ENCODE measurements at places on chromosomes 7 and 10. TPM values are rescaled to one million over a fixed set of nuclear protein-coding genes. Genes with fewer than 3 reads are reported as not detected.

DNA sequence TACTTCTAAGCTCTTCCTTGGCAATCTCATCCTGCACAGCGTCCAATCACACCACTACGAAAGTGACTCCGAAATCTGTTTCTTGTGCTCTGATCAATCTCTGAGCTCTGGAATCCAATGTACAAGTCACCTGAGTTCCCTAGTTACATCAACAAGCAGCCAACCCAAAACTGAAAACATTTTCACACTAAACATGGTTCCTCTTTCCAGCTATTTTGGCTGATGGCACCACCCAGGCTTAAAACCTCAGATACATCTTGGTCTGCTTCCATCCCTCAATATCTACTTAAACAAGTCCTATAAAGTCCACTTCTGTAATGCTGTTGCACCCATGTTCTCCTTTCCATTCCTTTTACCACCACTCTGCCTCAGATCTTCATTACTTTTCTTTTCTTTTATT lies 3.6 kb downstream of the BLOC1S2 start:
- DNase-seq, result no peak

- DNase-seq, result no peak
Observed at GRCh38 chr7:38669965-38670520, 38.9 kb upstream of the AMPH start.

Gene NCF1
- total RNA-seq, result not detected

DNA sequence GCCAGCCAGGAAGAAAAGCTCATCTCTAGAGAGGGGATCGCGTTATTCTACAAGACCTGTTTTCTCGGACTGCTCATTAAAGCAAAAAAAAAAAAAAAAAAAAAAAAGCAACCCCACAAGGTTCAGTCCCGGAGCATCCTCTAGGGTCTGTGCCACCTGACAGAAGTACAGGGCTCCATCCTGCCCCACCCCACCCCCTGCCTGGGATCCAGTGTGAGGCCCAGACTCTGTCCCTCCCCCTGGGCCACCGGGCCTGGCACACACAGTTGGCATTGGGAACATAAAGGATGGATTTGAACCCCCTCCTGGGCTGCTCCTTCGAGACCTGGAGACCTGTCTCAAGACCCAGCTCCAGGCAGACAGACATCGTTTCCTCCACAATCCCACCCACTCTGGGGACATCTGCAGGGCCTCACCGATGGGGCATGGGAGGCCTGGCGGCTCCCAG lies 688 bp downstream of the ORAI2 start:
- peak; percentile 47 for DNase-seq

Gene OGDHL
- not detected for total RNA-seq

DNA sequence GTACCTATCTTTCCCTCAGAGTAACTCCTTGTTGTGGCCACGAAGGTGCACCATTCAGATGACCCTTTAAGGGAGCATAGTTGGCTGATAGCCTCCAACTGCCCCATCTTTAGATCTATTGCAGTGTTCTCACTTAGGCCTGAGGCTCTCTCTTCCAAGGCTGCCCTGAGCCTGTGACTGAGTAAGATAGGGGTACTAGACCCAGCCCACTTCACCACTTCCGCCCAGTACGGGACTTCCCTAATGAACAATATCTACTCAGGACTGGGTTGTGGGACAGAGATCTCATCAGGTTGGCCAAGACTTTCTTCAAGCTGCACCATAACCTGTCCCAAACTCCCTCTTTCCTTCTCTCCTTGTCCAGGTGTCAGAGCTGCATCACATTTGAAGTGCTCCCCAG lies 5.7 kb upstream of the GNAI1 start:
- no peak for DNase-seq

DNA sequence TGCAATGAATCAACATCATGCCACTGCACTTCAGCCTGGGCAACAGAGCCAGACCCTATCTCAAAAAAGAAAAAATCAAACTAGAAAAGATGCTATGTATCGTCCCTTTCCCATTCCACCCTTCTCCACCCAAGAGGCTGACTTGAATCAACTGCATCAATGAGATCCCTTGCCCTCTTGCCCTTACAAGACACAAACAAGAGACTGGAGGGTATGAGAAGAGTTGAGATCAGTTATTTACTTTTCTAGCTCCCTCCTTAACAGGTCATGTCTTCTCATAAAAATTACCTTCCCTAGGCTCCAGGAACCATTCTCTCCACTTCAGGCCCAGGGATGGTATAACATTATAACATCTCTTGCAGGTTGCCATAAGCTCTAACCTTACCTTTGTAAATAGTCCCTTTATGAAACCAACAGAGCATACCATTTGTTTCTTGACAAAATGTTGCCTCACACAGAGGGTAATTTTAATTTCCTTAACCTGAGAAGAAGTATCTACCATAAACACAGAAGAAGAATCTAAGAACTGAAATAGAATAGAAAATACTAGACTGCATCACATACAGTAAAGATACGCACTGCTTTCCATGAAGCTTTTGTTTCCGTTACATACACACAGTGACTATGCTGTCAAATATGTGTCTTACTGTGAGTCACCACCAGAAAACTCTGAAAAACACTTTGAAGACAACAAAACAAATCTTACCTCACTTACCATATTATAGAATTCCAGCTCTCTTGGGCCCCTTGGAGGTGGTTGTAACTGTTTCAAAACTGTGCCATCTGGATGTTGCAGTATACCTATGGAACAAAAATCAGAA lies 30.5 kb downstream of the IPMK start:
- peak; percentile 88 for DNase-seq

Gene PGAM2
- total RNA-seq, result not detected

- no peak for DNase-seq
Observed at GRCh38 chr7:50409856-50410745, 40.0 kb downstream of the FIGNL1 start.

DNA sequence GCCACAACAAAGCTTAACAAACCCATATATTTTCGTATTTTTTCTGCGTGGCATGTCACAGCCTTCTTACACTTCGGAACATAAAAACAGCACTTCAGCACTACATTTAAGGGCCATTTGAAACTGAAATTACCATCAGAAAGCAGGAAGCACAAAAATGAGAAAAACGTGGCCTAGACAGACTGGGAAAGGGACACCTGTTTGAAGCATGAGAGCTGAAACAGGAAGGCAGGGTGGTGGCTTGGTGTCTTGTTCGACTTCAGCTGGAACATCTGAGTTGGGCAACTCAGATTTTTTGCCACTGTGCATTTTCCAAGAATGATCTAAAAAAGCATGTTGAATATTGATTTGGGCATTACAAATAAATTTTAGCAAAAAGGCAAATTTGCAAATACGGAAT lies 243.2 kb downstream of the ELMO1 start:
- DNase-seq, result no peak

- no peak for DNase-seq
Observed at GRCh38 chr7:101370836-101371235, 8.2 kb downstream of the COL26A1 start.

DNA sequence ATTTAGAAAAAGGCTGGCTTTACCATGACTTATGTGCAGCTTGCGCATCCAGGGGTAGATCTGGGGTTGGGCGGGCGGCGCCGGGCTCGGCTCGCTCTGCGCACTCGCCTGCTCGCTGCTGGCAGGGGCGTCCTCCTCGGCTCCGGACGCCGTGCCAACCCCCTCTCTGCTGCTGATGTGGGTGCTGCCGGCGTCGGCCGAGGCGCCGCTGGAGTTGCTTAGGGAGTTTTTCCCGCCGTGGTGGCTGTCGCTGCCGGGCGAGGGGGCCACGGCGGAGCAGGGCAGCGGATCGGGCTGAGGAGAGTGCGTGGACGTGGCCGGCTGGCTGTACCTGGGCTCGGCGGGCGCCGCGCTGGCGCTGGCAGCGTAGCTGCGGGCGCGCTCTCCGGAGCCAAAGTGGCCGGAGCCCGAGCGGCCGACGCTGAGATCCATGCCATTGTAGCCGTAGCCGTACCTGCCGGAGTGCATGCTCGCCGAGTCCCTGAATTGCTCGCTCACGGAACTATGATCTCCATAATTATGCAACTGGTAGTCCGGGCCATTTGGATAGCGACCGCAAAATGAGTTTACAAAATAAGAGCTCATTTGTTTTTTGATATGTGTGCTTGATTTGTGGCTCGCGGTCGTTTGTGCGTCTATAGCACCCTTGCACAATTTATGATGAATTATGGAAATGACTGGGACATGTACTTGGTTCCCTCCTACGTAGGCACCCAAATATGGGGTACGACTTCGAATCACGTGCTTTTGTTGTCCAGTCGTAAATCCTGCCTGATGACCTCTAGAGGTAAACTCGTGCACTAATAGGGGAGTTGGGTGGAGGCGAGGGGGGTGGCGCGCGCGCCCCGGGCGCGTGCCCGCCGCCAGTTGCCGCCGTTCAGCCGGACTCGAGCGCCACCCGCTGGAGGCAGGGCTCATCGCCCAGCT lies at the start of gene HOXA5:
HOXA5 (minus strand) TSS at position 659 of the 927 bp plus-strand sequence; CDS start at position 585, 74 bp downstream.
- DNase-seq, result peak; percentile 99

- DNase-seq, result peak; percentile 62
Observed at GRCh38 chr7:99928994-99929729, at the start of gene GJC3. GJC3 (minus strand) TSS chr7:99929620; CDS start chr7:99929620, 0 bp downstream.

GRCh38 chr7:139106959-139107358 lies 2.6 kb downstream of the ZC3HAV1 start:
- no peak for DNase-seq

DNA sequence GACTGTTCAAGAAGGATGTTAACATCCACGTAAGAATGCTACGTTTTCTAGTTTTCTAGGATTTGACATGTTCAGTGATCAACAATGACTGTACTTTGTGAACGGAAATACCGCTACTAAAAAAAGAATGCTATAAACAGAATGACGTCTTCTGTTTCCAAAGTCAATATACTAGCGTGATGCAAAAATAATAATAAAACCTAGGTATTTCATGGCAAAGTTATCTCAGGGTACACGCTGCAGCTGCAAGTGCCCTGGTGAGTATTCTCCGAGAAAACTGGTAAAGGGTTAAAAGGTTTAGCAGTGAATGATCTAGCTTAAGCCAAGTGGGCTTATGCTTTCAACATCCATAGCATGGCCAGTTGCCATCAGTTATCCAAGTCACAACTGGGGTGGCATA lies 653.3 kb upstream of the PFKP start:
- no peak for DNase-seq

Gene RAB19
- not detected for total RNA-seq

Gene ECHDC3
- 3.2 TPM for total RNA-seq

Gene DPY19L1
- total RNA-seq, result 81.7 TPM

DNA sequence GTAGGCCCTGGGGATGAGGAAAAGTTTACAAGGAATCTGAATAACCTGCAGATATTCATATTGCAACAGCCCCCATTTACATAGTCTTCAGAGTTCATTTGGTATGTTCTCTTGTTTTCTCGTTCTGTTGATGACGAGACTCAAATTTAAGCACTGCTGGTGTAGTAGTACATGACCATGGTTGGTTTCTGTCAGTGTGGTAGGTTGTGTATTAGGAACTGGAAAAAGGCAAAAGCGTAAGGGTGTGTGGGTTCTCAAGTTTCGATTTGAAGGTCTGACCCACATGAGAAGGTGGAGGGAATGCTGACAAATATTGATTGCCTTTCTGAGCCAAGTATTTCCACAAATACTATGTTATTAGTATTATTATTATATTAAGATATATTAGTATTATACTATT lies 151.7 kb downstream of the AUTS2 start:
- no peak for DNase-seq

DNA sequence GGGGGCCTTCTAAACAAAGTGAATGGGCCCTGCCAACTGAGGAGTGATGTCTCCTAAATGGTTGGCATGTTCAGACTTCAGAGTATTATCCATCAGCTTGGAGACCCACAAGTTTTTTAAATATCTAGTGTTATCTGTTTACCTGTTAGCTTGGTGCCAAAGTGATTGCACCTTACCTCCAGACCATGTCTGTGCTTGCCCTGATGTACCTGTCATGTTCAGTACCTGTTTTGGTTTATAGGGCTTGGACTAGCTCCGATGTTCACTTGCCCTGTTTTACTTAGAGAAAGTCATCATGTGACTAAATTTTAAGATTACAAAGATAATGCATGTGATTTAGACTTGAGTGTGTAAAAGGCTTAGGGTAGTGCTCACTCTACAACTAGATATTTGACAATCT lies 67.7 kb downstream of the CNNM2 start:
- DNase-seq, result no peak

Gene IDI2
- not detected for total RNA-seq

Gene PDE6C
- total RNA-seq, result not detected

DNA sequence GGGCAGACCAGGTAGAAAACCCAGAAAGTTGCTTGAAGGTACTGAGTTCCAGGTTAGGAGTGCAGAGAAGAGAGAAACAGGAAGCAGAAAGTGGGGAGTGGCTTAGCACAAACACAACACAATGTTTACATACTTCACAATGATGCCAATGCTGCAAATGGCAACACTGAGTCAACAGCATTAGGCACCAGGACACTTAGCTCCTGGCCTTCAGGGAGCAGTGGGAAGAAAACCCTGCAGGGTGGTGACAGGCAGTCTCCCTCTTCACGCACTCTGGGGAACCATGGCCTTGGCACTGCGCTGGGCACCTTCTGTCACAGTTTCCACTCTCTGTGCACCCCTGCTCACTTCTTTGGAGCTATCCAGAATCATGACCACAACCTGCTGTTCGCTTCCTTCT lies 7.3 kb downstream of the ICA1 start:
- DNase-seq, result no peak

Measured in LHCN-M2 (cell line).